ENCODE measurements at places on chromosomes 5 and 9.

- DNase-seq: peak; percentile 5
These were observed 150.9 kb downstream of the ADGRV1 start for GRCh38 chr5:90709323-90710155.

- no peak for DNase-seq
These were observed 4.2 kb downstream of the MTAP start for GRCh38 chr9:21806644-21807043.

- DNase-seq: no peak
These were observed 48.9 kb downstream of the TENT4A start for GRCh38 chr5:6762116-6762515.

GRCh38 chr9:113526231-113526746 is 62.8 kb downstream of the RGS3 start:
- no peak for DNase-seq

GRCh38 chr9:114668146-114668545 is 10.5 kb upstream of the TEX53 start:
- DNase-seq: no peak

- DNase-seq: no peak
These were observed 208.8 kb downstream of the MELK start for GRCh38 chr9:36781533-36781932.

DNA sequence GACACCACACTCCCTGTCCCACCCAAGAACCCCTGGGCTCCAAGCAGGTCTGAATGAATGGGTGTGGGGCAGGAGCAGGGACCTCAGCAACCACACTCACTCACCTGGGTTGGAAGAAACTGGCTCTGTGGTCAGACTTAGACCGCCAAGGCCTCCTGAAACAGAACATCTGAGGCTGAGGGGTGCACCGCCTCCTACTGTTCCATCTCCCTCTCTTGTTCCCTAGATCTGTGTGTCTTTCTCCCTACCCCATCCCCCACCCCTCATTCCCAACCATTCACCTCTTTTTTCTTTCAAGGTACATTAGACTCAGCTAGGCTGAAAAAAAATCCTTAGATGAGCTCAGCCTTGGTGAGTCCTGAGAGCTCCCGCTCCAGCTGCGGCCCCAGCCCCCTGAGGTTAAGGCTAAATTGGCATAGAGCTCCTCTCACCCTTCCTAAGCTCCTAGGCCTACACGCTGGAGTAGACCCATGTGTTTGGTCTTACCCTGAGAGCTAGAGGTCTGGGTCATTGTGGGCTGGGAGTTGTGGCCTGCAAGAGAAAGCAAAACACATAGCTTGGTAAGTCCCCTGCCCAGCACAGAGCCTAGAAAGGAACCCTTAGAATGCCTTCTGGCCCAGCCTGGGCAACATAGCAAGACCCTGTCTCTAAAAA is 4.8 kb downstream of the ECSCR start:
- DNase-seq: no peak

GRCh38 chr9:87771316-87772006 is 45.5 kb downstream of the CTSL start:
- DNase-seq: no peak

- no peak for DNase-seq
These were observed 75.9 kb downstream of the SPRY4 start for GRCh38 chr5:142248853-142249462.

DNA sequence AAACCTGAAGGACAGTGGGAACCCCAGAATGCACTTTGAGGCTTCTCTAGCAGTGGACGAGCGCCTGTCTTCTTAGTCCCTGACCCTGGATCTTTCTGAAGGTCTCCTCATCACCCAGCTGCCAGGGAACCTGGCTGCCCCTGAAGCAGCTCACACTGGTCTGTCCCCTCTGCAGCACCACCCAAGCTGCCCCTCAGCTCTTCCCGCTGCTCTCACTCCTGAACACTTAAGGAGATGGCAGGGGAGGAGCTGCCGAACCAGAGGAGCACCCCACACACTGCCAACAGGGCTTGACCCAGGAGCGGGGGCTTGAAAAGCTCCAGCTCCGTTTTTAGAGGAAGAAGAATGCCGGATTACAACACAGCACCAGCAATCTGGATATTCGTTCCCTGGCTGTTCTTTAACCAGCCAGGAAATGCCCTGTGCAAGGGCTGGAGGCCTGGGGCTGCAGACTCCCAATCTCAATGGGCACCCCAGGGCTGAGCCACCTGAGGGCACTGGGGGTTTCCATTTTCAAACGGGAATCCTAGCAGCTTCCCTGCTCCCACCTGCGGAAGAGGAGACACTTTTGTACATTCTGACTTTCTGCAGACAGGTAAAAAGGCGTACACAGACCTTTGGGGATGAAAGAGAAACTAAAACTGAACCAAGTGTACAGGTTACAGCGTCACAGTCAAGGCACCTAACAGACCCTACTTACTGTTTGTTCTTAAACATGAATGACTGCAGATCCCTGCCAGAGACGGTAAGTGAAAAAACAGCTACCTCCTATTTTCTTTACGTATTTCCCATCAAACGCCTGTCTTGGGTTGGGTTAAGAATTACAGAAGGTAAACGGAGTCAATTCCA is 36.3 kb downstream of the GOLM1 start:
- DNase-seq: no peak

GRCh38 chr5:13658761-13659160 is 285.7 kb downstream of the DNAH5 start:
- DNase-seq: no peak

- DNase-seq: peak; percentile 11
These were observed 726 bp downstream of the DAP start for GRCh38 chr5:10760096-10760920.

GRCh38 chr5:139094154-139095131 is 103.7 kb downstream of the SIL1 start:
- no peak for DNase-seq

GRCh38 chr5:137734962-137735554 is 831 bp downstream of the KLHL3 start:
- peak; percentile 16 for DNase-seq

GRCh38 chr9:129351058-129351641 is 173.1 kb upstream of the IER5L start:
- no peak for DNase-seq

Measured in stimulated activated CD4-positive, alpha-beta T cell treated with anti-CD3 and anti-CD28 coated beads, Interleukin-1b, Interleukin-23, amount 100 ng/mL, for 48 hours (primary cell).